ENCODE measurements at places on chromosomes 13 and 19.
A peak's percentile ranks its signal among the peaks of the same experiment; 100 is the strongest.

DNA sequence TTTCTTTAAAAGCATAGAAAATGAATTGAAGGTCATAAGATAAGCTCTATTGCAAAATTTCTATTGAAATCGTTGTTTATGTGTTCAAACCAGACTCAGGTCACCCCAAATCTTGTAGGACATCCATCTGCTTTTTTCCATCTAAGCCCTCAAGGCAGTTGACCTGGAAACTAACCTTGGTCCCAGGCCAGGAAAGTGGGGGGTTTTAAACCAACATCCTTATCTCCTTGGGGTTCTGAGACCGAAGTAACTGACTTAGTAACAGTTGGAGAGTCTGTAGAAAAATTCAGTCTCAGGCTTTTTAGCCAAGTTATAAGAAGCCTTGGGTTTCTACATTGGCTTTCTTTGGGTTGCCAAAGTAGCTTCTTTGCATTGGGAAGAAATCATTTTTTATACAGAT is 23.4 kb downstream of the ZNF507 start:
- H3K4me3 ChIP-seq: no peak overlapping the region
- no peaks in the 10 kb centered on the region for H3K4me1 ChIP-seq
- H3K27me3 ChIP-seq: no peaks in the 10 kb centered on the region
- DNase-seq: no peak
- H3K36me3 ChIP-seq: peaks cover 15% of the 10 kb centered on the region
- H3K27ac ChIP-seq: no peak overlapping the region

- peaks cover 2% of the 10 kb centered on the region for H3K4me1 ChIP-seq
- no peak for DNase-seq
- no peak overlapping the region for H3K27ac ChIP-seq
- H3K27me3 ChIP-seq: no peaks in the 10 kb centered on the region
- no peaks in the 10 kb centered on the region for H3K36me3 ChIP-seq
- H3K4me3 ChIP-seq: no peak overlapping the region
Observed at GRCh38 chr19:16446724-16447368, 24.9 kb downstream of the EPS15L1 start.

DNA sequence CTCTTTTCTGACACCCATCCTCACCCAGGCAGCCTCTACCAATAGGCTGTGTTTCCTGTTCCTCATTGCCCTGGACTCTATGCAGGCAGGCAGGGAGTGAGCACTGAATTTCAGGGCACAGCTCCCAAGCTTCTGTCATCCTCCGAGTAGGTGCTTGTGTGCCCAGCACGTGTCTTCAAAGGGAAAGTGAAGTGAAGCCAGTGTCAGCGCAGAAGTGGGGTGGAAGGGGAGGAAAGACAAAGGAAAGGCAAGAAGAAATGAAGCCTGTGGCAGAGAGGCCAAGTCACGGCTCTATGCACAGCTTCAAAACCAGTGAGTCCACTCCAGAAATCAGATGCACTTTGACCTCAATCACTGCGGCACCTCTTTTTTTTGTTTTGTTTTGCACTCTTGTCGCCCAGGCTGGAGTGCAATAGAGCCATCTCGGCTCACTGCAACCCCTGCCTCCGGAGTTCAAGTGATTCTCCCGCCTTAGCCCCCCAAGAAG is 16.9 kb downstream of the CEBPA start:
- no peak overlapping the region for H3K4me3 ChIP-seq
- DNase-seq: no peak
- H3K27ac ChIP-seq: no peak overlapping the region
- H3K36me3 ChIP-seq: no peaks in the 10 kb centered on the region
- H3K27me3 ChIP-seq: no peaks in the 10 kb centered on the region

DNA sequence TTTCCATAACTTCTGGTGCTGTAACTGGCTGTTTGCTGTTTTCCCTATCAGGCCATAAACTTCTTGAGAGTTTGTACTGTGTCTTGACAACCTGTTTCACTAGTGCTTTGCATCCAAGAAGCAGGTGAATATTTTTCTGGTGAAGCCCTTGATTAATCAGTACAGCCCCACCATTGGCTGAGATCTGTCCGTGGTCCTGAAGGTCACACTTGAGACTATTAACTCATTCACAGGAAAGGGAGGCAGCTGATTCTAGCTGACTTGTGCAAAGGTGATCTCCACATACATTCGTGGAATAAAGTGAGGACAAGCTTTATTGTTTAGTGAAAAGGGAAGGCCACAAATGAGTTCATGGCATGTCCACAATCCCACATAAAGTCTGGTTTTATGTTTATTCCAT is 61.4 kb upstream of the ZNF835 start:
- DNase-seq: no peak
- H3K27me3 ChIP-seq: no peaks in the 10 kb centered on the region
- no peaks in the 10 kb centered on the region for H3K4me1 ChIP-seq
- H3K27ac ChIP-seq: no peak overlapping the region
- no peaks in the 10 kb centered on the region for H3K36me3 ChIP-seq

- no peaks in the 10 kb centered on the region for H3K27me3 ChIP-seq
- no peak for DNase-seq
- H3K4me3 ChIP-seq: no peak overlapping the region
- no peak overlapping the region for H3K27ac ChIP-seq
Observed at GRCh38 chr13:101433895-101434294, 17.6 kb upstream of the NALCN start.

GRCh38 chr13:114154476-114154875 is 22.1 kb upstream of the RASA3 start:
- H3K27me3 ChIP-seq: no peaks in the 10 kb centered on the region
- H3K4me1 ChIP-seq: no peaks in the 10 kb centered on the region
- H3K36me3 ChIP-seq: no peaks in the 10 kb centered on the region
- H3K27ac ChIP-seq: no peak overlapping the region
- no peak for DNase-seq
- H3K4me3 ChIP-seq: no peak overlapping the region

GRCh38 chr19:58575183-58576041 is 2.3 kb upstream of the MZF1 start:
- peak overlapping the region; percentile 83 for H3K4me3 ChIP-seq
- no peaks in the 10 kb centered on the region for H3K4me1 ChIP-seq
- H3K27me3 ChIP-seq: no peaks in the 10 kb centered on the region
- H3K27ac ChIP-seq: peak overlapping the region; percentile 64
- no peak for DNase-seq

- H3K4me1 ChIP-seq: peaks cover 5% of the 10 kb centered on the region
- H3K27ac ChIP-seq: no peak overlapping the region
- no peak overlapping the region for H3K4me3 ChIP-seq
- no peaks in the 10 kb centered on the region for H3K36me3 ChIP-seq
Observed at GRCh38 chr13:33932769-33933406, 114.9 kb downstream of the RFC3 start.

GRCh38 chr13:27353166-27353583 is 71.2 kb upstream of the GTF3A start:
- no peak overlapping the region for H3K27ac ChIP-seq
- DNase-seq: no peak
- H3K4me3 ChIP-seq: no peak overlapping the region
- H3K4me1 ChIP-seq: peaks cover 4% of the 10 kb centered on the region

GRCh38 chr19:17160908-17161307 is 54.2 kb upstream of the USE1 start:
- no peak for DNase-seq
- no peaks in the 10 kb centered on the region for H3K4me1 ChIP-seq
- peaks cover 30% of the 10 kb centered on the region for H3K36me3 ChIP-seq
- H3K27me3 ChIP-seq: no peaks in the 10 kb centered on the region
- H3K4me3 ChIP-seq: no peak overlapping the region

- H3K27ac ChIP-seq: no peak overlapping the region
- peak; percentile 82 for DNase-seq
- H3K4me3 ChIP-seq: no peak overlapping the region
- H3K27me3 ChIP-seq: no peaks in the 10 kb centered on the region
- H3K36me3 ChIP-seq: no peaks in the 10 kb centered on the region
- no peaks in the 10 kb centered on the region for H3K4me1 ChIP-seq
Observed at GRCh38 chr13:36850790-36851438, 31.9 kb downstream of the RFXAP start.

GRCh38 chr19:55962186-55962585 is 14.6 kb downstream of the NLRP8 start:
- no peak overlapping the region for H3K4me3 ChIP-seq
- no peaks in the 10 kb centered on the region for H3K4me1 ChIP-seq
- no peak overlapping the region for H3K27ac ChIP-seq
- no peaks in the 10 kb centered on the region for H3K27me3 ChIP-seq
- no peaks in the 10 kb centered on the region for H3K36me3 ChIP-seq
- DNase-seq: no peak

DNA sequence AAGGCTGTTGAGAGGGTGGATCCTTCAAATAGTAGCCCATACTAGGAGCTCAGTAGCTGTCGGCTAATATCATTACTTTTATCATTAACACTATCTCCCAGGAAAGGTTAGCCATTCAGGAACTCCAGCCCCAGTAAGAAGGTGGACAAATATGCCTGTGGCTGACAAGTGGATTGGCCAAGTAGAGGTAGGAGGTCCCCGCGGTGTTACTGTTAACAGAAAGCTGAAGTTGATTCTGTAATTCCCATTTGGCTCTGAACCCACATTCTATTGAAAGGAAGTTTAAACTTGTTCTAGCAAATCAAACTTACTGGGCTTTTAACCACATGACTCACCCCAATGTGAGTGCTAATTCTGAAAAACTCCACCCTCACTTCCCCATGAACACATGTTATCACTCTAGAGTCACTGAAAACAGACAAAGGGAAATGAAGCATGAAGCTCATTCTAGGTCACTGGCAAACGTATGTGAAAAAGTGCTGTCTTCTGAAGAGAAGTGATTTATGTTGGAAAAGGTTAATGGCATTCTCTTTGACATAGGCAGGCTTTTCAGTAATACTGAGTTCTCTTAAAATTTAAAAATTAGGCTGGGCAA is 273.5 kb downstream of the FGF14 start:
- no peak overlapping the region for H3K27ac ChIP-seq
- DNase-seq: no peak
- no peaks in the 10 kb centered on the region for H3K4me1 ChIP-seq
- no peak overlapping the region for H3K4me3 ChIP-seq
- H3K36me3 ChIP-seq: no peaks in the 10 kb centered on the region

DNA sequence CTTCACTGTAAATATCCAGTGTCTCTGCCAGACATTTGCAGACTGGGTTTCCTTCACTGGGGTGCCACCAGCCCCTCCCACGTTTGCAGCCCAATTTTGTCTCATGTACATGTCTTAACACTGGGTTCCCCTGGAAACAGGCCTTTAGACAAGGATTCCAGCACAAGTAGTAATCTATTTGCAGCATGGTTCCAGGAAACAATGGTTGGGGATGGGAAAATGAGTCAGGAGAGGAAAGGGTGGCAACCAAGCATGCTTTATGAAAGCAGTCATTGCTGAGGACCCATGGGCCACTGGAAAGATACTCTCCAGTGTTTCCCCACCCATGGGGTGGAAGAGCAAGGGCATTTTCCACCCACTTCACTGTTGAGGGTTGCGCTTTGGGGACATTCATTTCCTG is 53.6 kb upstream of the FARP1 start:
- H3K4me1 ChIP-seq: no peaks in the 10 kb centered on the region
- H3K27ac ChIP-seq: no peak overlapping the region
- H3K36me3 ChIP-seq: no peaks in the 10 kb centered on the region
- no peaks in the 10 kb centered on the region for H3K27me3 ChIP-seq
- H3K4me3 ChIP-seq: no peak overlapping the region

- no peak for DNase-seq
- no peak overlapping the region for H3K27ac ChIP-seq
- no peak overlapping the region for H3K4me3 ChIP-seq
- no peaks in the 10 kb centered on the region for H3K27me3 ChIP-seq
- peaks cover 12% of the 10 kb centered on the region for H3K36me3 ChIP-seq
Observed at GRCh38 chr19:35265126-35265899, 3.4 kb upstream of the USF2 start.

DNA sequence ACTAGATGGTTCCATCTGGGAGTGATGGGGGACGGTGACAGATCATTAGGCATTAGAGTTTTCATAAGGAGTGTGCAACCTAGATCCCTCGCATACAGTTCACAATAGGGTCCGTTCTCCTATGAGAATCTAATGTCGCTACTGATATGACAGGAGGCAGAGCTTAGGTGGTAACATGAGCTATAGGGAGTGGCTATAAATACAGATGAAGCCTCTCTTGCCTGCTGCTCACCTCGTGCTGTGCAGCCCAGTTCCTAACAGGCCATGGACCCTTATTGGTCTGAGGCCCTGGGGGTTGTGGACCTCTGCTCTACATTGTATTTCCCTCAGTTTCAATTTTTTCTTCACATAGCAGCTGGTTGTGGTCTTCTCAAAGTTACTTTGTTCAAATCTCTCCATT is 56.5 kb downstream of the CDK8 start:
- H3K4me1 ChIP-seq: no peaks in the 10 kb centered on the region
- H3K27ac ChIP-seq: no peak overlapping the region
- no peak overlapping the region for H3K4me3 ChIP-seq
- no peaks in the 10 kb centered on the region for H3K36me3 ChIP-seq
- no peaks in the 10 kb centered on the region for H3K27me3 ChIP-seq

DNA sequence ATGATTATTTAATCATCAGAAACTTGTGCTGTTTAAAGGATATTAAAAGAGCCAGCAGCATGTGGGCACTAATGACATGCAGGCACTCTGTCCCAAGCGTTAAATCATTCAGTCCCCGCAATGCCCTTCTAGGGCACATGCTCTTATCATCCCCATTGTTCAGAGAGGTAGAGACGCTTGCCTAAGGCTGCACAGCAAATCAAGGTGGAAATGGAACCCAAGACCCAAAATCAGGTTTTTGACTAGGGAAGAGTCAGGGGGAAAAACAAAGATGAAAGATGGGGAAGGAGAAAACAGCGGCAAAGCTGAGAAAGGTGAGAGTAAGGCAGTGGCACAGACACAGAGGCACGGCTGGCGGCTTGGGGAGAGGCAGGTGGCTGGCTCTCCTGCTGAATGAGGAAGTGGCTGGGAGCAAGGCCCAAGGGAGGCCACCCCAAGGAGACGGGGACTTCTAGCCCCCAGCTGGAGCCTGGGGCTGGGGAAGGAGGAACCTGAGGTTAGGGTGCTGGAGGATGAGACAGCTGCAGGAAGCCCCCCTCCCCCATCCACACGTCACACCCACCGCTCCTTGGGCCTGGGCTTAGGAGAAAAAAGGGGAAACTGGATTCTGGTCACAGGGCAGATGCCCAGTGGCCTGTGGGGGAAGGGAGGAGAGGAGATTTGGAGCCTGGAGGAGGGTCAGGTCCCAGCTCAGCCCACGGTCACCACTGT is 1.0 kb upstream of the TYROBP start:
- no peaks in the 10 kb centered on the region for H3K27me3 ChIP-seq
- peak overlapping the region; percentile 47 for H3K27ac ChIP-seq
- peaks cover 10% of the 10 kb centered on the region for H3K4me1 ChIP-seq

DNA sequence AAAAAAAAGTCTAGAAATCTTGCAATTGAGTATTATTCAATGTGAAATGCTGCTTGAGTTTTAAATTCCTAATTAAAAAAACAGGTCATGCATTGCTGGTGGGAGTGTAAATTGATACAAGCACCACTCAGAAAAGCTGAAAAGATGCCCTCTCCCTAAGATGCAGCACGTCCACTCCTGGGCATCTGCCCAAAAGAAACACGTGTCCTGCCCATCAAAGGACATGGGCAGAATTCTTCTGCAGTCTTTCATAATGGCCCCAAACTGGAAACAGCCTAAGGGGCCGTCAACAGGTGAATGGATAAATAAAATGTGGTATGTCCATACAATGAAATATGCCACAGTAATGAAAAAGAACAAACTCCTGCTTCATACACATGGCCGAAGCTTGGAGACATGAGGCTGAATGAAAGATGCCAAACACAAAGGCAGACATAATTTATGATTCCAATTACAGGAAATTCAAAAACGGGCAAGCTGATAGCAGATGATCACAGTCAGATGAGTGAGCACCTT is 7.8 kb downstream of the POU2F2 start:
- H3K4me3 ChIP-seq: no peak overlapping the region
- DNase-seq: no peak
- no peaks in the 10 kb centered on the region for H3K27me3 ChIP-seq
- no peak overlapping the region for H3K27ac ChIP-seq

- H3K27me3 ChIP-seq: no peaks in the 10 kb centered on the region
- H3K4me3 ChIP-seq: no peak overlapping the region
- no peaks in the 10 kb centered on the region for H3K36me3 ChIP-seq
- no peaks in the 10 kb centered on the region for H3K4me1 ChIP-seq
- no peak for DNase-seq
Observed at GRCh38 chr13:108963846-108964600, 334.6 kb downstream of the MYO16 start.
